ENCODE measurements at places on chromosomes 5 and 9. TPM values are rescaled to one million over a fixed set of nuclear protein-coding genes. Genes with fewer than 3 reads are reported as not detected.

Gene SPAG8
- total RNA-seq: 1.1 TPM

Gene FOXD4L4
- under 0.01 TPM for total RNA-seq

Gene SPINK6
- not detected for total RNA-seq

Gene RABGAP1
- total RNA-seq: 21.3 TPM

Gene FCN2
- not detected for total RNA-seq

Gene TMEFF1
- total RNA-seq: 1.5 TPM

Gene OBP2B
- not detected for total RNA-seq

Gene CENPK
- total RNA-seq: 9.0 TPM
